ENCODE measurements at places on chromosomes 11 and 22. TPM values are rescaled to one million over a fixed set of nuclear protein-coding genes. Genes with fewer than 3 reads are reported as not detected.

DNA sequence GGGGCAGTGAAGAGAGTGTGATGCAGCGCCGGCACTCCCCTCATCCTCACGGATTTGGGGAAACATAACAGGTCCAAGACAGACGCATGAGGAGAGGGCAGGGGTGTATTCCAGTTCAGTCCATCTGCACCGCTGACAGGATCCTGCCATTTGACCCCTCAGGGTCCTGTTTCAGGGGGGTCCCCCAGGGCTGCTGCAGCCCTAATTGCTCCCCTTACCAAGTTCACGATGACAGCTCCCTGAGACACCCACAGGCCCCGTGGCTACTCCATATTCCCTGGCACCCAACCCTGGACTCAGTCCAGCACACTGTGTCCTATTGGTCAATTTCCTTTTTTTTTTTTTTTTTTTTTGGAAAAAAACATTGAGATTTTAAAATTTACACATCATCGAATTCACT lies 41.5 kb downstream of the SHANK2 start:
- no peak for DNase-seq

- no peak for DNase-seq
Measured at GRCh38 chr11:58490827-58491226, 17.1 kb downstream of the OR5B21 start.

GRCh38 chr11:127059750-127060149 lies 59.2 kb upstream of the KIRREL3 start:
- DNase-seq: no peak

DNA sequence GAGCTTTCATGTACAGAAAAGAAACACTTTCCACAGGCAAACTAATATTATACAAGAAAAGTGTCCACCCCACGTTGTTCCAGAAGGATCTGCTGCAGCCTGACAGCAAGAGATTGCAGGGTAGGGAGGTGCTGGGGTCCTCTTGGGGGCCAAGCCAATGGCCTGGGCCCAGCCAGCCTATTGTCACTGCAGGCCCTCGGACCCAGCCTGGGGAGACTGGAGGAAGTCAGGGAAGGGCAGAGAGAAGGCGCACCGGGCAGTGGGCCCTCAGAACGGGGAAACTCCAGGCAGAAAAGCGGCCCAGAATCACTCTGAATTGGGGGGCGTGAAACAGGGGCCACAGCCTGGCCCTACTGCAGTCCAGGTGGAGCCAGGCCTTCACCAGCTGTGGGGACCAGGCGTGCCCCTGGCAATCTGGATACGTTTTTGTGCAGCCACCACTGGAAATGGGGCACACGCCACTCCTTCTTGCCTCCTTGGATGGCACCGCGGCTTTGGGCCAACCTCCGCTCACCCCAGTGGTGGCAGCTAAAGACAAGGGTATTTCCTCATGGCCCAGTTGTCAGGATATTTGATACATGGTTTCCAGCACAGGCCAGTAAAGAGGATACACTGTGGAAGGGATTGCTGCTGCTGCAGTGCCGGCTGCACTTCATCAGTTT lies 3.9 kb upstream of the NAP1L4 start:
- no peak for DNase-seq

DNA sequence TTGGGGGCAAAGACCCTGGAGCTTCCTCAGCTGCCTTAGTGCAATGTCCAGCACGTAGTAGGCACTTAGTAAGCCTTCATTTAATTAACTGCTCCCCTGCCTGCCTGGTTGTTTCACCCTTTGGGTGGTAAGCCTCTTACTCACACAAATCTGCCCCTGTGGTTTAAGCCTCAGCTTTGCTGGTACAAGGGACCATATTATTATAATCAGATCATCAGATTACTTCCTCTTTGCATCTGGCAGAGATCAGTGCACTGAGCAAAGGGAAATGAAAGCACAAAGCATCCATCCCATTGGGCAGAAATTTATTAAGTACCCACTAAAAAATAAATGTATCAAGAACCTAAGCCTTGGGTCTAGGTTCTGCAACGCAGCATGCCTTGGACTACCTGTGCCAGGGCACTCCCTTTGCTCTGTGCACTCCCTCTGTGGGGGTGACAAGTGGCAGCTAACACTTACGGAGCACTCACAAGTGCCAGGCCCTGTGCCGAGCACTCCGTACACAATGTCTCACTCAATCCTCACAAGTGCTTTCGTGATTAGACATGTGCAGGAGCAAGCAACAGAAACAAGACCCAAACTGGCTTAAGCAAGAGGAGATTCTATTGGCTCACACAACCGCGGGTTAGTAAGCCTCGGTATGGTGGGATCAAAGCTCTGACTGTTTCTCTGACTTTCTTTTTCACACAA lies 34.9 kb upstream of the DAGLA start:
- no peak for DNase-seq

DNA sequence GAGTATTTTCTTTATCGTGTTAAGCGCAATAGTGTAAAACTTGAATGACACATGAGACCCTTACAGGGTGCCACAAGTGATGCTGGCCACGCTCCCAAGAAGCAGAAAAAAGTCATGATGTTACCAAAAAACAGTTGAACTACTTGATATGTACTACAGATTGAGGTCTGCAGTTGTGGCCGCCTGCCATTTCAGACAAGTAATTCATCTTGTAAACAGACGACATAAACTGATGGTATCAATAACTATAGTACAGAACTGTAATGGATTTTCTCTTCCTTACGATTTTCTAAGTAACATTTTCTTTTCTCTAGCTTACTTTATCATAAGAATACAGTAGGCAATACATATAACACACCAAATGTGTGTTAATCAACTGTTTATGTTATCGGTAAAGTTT lies 5.5 kb downstream of the CD59 start:
- DNase-seq: no peak

- DNase-seq: no peak
Measured at GRCh38 chr11:76049511-76049910, 156.8 kb downstream of the WNT11 start.

GRCh38 chr11:19306179-19306944 lies 65.6 kb upstream of the E2F8 start:
- no peak for DNase-seq

GRCh38 chr11:218815-219593 lies 11.5 kb downstream of the RIC8A start:
- DNase-seq: no peak

- DNase-seq: no peak
Measured at GRCh38 chr11:94305146-94305545, 766 bp downstream of the IZUMO1R start.

DNA sequence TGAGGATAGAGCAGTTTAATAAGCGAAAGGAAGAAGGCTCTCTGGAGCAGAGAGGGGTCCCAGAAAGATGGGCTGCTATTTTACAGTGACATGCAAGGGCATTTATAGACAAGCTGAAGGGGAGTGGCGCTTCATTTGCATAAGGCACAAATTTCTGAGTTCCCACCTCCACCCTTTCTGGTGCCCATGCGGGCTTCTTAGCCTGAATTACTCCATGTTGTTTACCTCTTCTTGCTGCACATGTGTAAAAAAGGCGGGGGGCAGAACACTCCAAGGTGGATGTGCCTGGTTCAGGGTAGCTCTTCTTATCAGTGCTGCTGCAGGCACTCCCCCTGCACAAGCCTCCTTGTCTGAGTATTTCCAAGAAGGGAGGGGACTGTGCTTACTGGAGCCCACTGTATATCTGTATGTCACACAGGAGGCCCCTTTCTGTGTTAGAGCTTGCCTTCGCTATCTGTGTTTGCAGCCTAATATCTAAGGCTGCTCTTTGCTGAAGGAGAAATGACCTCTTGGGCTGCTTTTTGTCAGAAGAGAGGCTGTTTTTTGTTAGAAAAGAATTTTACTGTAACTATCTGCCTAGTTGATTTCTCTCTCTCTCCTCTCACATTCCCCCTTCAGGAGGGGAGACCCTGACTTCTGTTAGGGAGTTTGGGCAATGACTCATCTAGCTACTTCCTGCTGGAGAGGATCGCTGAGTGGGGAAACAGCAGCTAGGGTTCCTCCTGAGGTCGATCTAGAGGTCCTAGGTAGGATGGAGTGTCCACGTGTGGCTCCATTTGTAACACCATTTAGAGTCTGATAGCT lies 1057.0 kb upstream of the CNTN5 start:
- no peak for DNase-seq

- no peak for DNase-seq
Measured at GRCh38 chr11:72179049-72179803, 12.7 kb upstream of the FOLR1 start.

DNA sequence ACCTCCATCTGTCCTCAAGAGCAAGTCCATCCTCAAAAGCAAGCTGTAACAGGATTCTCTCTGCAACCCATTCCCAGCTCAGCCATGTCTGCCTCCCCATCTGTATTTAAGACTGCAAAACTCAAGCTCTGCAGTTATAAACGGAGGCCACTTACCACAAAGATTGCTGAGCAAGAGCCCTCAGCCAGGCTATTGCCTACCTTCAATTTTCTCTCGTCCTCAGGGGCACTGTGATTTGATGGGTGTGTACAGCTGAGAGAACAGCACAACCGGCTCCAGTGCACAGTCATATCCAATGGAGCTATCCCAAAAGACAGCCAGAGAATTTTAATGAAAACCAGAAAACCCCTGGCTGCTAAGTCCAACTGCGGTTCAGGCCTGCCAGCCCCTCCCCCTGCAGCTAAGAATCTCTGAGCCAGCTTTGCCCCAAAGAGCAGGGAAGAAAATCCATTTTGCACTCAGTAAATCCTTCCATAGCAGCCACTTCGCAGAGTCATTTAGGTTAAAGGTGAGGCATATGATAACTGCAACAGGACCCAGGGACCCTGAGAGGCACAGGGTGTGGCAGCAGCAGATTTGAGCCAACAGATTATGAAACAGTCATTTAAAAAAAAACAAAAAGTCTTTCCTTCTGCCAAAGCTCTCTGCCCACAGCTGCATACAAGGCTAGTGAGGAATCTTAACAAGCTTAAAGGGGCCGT lies 37.6 kb downstream of the RAB30 start:
- DNase-seq: peak; percentile 47

MAPK8IP2 gene
- 42.3 TPM for total RNA-seq

CARD18 gene
- total RNA-seq: not detected

KCNE3 gene
- total RNA-seq: 16.1 TPM

PLEKHA7 gene
- 10.9 TPM for total RNA-seq
